HCEC 1CT (cell line): ENCODE measurements at places on chromosomes 1 and 21.

- peak; percentile 51 for DNase-seq
Observed at GRCh38 chr1:176559878-176560277, 96.9 kb downstream of the PAPPA2 start.

DNA sequence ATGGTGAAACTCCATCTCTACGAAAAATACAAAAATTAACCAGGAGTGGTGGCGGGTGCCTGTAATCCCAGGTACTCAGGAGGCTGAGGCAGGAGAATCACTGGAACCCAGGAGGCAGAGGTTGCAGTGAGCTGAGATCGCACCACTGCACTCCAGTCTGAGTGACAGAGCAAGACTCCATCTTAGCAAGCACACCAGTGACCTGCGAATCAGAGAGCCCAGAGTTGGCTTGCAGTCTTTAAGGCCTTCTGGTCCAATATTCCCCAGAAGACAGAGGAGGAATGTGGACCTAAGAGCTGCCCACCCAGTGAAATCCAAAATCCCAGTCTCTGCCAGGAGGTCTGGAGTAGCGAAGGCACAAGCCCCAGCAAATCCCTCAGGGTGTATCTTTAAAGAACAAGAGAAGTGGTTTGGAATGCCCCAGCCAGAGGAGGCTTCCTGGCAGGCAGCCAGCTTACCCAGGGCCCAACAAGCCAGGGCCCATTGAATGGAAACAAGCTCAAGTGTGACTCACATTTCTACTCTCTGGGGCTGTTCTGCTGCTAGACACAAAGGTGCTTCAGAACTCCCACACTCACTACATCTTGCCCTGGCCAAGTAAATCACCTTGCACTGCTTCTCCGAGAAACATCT, 23.9 kb downstream of the GPR161 start:
- DNase-seq, result peak; percentile 40

DNA sequence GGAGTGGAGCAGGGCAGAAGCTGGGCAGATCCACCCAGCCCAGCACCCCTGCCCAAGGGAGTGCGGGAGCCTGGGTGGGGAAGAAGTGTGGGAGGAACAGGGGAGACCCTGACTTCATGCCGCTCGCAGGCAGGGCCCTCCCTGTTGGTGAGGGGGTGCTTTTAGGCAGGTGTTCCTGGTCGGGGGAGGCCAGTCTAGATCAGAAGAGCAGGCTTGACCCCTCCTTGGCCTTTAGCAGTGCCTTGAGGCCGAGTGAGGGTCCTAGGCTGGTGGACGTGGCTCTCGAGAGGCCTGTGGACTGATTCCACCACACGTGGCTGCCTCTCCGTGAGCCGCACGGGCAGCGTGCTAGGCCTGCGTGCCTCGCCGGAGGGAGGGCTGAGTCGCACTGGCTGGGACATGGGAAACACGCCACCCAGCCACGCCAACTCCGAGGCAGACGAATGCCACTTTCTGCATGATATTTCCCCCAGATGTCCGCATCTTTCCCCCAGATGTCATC, 19.4 kb upstream of the COL18A1 start:
- no peak for DNase-seq

DNA sequence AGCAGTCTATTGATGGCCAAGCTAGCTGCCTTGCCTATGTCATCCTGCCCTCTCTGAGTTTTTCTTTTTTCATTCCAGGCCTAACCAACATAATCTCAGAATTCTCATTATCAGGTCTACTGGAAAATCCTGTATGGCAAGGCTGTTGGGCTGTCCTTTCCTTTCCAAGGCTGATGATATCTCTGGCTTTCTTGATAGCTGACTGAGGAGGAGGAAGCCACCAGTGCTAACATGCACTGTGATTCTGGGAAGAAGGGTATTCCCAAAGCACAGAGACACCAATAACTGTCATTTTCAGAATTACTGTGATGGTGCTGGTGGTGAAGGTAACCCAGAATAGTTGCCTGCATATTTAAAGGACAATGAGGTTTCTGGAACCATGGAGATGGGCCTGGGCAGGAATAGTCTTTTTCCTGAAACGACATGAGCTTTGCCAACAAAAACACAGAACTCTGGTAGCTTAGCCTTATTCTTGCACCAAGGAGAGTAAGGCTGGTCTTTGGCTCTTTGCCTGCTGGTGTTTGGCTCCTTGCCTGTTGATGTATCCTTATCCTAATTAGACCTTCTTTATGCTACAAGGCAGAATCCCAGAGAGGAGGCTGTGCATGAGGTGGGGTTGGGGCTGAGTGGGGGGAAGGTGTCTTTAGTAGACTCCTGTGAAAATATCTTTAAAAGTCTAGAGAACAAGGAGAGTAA, 157.4 kb downstream of the TNFSF18 start:
- DNase-seq, result no peak

- no peak for DNase-seq
Observed at GRCh38 chr1:82165304-82165703, 364.6 kb downstream of the ADGRL2 start.

DNA sequence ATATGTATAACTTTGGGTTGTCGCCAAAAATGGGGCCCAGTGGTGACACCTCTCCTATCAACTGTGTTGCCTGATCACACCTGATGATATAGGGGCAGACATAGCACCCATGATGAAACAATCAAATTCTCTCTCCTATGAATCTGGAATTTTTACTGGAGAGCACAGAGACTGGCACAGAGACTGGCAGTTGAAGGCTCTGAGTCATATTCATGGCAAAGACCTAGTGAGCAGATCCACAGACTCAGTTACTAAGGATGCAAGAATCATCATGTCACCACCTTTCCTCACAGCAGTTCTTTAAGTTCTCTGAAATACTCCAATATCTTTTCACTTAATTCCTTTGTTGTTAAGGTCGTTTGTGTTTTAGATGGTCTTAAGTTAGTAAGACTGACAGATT, 60.0 kb downstream of the APCS start:
- peak; percentile 16 for DNase-seq

- DNase-seq, result peak; percentile 30
Observed at GRCh38 chr1:236141447-236142252, 689 bp upstream of the GPR137B start.

DNA sequence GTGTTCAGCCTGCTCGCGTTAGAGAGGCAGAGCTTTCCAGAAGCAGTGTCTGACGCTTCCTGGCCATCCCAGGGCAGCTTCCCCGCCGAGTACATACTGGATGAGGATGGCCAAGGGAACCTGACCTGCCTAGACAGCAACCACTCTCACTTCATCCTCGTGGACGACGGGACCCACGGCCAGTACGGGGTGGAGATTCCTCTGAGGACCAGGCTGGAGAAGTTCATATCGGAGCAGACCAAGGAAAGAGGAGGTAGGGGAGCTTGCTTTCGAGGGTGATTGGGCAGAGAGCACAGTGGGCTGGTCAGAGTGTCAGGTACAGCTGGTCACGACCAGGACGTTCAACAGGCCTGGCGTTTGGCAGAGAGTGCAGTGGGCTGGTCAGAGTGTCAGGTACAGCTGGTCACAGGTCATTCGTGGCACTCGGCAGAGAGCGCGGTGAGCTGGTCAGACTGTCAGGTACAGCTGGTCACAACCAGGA, 22.4 kb downstream of the TRPM2 start:
- no peak for DNase-seq

DNA sequence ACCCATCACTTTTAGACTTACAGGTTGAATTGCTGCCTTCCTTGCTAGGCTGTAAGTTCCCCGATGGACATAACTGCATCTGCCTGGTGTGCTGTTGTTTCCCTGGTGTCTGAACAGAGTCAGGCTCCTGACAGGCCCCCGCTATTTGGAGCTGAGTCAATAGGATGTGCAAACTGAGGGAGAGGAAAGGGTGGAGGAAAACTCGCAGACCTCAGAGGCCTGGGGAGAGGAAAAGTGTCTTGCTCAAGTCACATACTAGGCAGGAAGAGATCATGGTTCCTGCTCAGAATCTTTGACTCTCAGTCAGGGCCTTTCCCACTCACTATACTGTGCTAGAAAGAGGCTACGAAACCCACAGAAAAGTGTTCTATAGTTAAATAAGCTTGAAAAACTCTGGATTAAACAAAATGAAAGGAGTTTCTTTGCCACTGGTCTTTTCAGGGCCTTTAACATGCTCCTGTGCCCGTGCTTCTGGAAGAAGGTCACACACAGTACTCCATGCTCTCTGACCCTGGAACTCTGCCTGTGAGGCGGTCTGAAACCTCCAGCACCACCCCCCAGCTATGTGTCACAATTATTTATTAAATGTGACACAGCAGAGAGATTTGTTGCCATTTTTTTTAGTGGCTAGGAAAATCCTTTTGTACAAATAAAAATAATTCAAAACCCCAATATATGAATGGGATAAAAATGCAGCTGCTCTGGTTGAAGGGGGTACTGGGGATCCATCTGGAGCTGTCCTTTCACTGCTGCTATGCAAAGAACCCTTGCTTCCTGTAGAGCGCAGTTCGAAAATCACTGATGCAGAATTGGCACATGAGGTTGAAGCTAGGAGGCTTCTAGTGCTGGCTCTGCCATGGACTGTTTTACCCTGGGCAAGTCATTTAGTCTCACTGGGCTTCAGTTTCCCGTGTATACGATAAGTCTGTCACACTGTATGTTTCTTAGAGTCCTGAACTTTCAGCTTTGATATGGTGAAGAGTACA, 20.1 kb upstream of the CDCP2 start:
- DNase-seq, result no peak

DNA sequence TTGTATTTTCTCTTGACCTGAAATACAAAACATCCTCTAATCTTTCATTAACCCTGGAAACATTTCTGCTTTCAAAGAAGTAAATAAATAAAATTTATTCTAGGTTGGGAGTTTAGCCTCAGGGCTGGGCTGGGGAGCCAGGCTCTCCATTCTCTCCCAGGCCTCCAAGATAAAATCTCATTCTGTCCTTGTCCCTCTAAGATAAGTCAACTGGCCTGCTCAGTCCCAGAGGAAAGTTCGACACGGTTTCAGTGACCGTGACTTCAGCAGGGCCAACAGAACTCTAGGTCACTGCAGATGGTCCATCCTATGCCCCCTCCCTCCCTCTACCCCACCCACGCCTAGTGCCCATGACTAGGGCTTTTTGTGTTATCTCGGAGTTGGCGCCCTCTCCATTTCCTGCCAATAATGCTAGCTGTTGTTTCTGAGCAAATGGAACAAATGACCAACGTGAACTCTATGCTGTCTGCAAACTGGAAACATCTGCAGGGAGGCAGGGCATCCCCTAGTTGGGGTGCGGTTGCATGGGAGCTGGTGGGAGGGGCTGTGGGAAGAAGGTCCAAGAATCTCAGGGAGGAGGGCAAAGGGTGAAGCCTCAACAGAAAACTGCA, 10.1 kb upstream of the ADORA3 start:
- DNase-seq, result no peak

DNA sequence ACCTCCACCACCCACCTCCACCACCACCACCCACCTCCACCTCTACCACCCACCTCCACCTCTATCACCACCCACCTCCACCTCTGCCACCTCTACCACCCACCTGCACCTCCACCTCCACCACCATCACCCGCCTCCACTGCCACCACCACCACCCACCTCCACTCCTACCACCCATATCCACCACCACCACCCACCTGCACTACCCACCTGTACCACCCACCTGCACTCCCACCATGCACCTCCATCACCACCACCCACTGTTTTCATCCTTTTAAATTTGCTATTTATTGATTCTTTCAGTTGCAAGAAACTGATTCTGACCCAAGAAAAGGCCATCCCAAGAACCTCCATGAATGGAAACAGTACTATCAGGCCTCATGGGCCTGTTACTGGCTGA, 6.3 kb downstream of the OPTC start:
- no peak for DNase-seq

DNA sequence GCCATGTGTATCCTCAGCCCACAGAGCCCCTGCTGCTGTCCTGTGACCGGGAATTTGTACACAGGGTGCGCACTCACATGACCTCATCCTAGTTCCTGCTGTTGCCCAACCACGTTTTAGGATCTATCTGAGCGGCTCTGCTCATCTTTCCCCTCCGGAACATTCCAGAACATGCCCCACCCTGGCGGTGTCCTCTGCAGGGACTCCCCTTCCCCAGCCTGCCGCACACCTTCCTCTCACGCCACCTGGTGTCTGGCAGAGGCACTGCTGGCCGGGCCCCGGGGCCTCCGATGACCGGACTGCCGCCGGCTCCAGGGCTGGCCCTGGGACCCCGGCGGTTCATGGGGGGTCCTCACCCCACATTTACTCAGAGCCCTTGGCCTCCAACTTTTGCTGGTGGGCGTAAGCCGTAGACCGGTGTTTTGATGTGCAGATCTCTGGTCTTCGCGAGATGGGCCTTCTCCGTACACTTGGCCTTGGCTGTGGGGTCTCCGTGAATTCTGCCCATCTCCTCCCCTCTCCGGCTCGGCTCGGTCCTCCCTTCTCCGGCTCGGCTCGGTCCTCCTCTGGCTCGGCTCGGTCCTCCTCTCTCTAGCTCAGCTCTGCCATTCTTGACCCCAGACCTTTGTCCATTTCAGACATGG, 29.5 kb downstream of the ARHGEF16 start:
- no peak for DNase-seq

- DNase-seq, result no peak
Observed at GRCh38 chr1:246397046-246397445, 110.0 kb downstream of the SMYD3 start.

DNA sequence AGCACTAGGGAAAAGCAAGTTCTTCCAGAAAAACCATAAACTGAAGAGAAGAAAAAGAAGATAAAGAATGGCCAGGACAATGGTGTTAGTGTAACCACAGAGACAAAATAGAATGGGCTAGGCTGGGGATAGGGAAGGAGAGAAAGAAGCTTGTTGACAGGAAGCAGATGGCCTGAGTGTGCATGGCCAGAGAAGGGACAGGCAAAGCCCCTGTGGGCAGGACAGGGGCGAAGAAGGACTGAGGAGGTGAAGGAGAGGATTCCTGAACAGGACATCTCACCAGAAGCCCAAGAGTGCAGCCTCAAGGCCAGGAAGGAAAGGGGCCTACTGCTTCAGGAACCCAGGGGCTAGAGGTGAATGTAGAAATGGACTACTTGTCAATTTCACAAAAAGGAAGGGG, 29.3 kb downstream of the IQGAP3 start:
- no peak for DNase-seq

GRCh38 chr1:2465371-2466269, 10.5 kb upstream of the PLCH2 start:
- no peak for DNase-seq

DNA sequence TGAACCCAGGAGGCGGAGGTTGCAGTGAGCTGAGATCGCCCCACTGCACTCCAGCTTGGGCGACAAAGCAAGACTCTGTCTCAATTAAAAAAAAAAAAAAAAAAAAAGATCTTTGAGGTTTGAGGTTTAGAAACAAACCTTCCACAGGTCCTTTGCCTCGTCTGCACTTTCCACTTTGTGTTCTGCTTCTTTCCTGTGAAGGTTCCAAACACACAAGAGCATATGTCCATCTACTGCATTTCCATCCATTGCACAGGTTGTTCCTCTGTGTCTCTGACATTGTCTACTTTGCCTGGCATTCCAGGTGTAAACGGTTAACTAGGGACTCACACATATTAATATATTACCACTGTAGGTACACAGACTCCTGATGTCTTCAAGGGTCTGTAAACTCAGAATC, 40.1 kb downstream of the DSTYK start:
- no peak for DNase-seq

DNA sequence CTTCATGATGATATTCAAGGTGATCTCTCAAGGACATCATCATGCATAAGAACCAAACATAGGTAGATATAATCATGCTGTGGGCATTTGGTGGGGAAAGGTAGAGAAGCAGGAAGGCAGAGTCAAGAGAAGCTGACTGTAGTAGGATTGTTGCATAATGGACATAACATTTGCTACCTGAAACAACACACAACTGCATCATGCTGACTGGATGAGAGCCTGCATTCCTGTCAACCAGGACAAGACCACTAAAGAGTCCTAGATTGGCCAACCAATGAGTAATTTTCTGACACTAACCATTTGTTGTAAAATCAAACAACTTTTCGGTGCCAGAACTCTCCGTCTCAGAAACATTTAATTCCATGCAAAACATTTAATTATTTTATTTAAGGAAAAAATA, 377.2 kb downstream of the PLPP3 start:
- DNase-seq, result no peak
